CD4-positive, alpha-beta T cell (primary cell): ENCODE measurements at places on chromosomes 11 and 22. TPM values are rescaled to one million over a fixed set of nuclear protein-coding genes. Genes with fewer than 3 reads are reported as not detected.

GRCh38 chr11:81241672-81242275 lies 1491.9 kb downstream of the FAM181B start:
- DNase-seq, result no peak

DNA sequence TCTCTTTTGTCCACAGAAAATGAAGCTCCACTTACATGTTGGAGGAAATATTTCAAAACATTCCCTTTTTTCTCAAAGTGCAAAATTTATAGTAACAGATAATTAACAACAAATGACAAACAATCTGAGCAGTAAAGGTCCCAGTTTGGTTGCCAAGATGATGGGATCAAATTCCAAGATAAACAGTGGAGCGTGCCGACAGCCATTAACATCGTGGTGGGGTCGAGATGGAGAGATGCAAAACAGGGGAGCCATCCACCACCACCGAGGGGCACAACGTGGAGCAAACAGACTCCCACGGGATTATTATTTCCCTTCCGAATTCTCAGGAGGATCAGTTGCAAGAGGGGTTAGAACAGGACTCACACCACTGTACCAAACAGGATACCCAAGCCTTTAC lies 17.2 kb downstream of the MPPED2 start:
- no peak for DNase-seq

DNA sequence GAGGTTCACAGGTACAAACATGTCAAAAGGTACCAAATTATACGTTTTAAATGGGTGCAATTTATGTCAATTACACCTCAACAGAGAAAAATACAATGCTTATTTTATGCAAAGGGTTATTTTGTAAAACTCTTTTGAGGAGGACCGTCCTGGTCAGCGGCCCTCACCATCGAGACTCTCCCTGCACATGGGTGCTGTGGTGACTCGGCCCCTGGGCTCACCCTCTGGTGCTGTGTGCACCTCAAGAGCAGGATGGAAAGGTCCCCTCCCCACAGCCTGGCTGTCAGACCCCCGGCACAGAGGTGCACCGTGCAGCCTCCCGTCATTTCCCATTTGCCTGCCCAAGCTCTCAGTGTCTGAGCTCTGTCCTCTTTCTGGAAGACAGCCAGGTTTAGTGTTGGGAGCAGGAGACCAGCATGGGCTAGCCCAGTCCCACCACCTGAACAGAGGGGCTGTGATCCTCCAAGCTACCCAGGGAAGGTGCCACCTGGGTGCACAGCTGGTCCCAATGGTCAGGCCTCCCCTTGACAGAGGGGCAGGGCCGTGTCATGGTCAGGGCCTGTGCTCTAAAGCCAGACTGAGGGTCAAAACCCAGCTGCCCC lies 41.8 kb upstream of the PRODH start:
- DNase-seq, result no peak

DNA sequence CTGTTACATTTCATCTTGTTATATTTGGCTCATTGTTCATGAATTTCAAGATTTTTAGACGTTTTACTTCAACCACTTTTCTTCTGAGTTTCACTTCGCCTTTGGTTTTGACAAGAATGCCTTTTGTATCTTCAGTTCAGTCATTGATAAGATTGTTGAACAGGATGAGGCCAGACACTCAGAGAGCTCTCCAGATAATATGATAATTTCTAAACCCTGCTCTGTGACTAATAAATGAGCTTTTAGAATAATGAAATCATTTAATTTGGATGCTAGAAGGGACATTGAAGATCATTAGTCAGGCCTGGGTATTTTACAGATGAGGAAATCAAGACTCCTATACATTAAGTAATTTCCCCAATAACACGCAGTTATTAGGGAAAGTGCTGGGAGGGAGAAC lies 37.2 kb upstream of the GRAMD1B start:
- no peak for DNase-seq

DNA sequence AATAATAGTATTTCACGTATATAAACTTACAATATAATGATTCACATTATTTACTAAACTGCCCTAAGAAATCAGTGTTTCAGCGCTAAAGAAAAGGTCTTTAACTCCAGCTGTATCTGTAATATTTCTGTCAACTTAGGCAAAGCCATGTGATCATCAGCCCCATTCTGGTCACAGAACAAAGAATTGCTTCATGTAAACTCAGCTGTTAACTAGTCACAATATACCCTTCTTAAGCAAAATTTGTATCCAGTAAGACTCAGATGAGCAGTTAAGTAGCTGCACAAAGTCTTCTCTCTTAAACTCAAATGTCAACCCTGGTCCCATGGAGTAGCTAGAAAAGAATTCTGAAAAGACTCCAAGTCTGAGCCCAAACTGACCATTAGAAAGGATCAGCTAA lies 26.6 kb downstream of the HPS5 start:
- no peak for DNase-seq

GRCh38 chr11:17939542-17939941 lies 73.3 kb downstream of the SERGEF start:
- DNase-seq, result no peak

- no peak for DNase-seq
Measured at GRCh38 chr11:19328586-19329311, 88.0 kb upstream of the E2F8 start.

DNA sequence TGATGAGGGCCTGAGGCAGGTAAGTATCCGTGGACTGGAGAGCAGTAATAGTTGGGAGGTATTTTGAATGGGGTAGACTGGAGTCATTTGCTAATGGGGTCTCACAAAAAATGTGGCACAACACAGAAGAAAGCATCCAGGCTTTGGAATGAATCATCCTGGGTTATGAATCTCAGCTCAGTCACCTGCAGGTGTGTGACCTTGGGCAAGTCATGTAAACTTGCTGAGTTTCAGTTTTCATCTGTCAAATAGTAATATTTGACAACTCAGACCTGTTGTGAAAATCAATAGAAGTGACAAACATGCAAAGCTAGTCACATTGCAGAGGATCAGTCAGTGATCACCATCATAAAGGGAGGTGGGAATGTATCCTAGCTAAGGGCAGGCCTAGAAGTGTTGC lies 232.0 kb upstream of the TENM4 start:
- no peak for DNase-seq

- no peak for DNase-seq
Measured at GRCh38 chr22:48734961-48735360, 1092.7 kb downstream of the BRD1 start.

The GAL gene
- not detected for total RNA-seq

The IL18 gene
- total RNA-seq, result 0.27 TPM

The TNNI2 gene
- 0.50 TPM for total RNA-seq

The RFPL2 gene
- 0.47 TPM for total RNA-seq

The PATE2 gene
- total RNA-seq, result not detected

The FOLH1 gene
- not detected for total RNA-seq

The MYBPC3 gene
- not detected for total RNA-seq

The LARGE2 gene
- total RNA-seq, result 3.5 TPM

The CNIH2 gene
- total RNA-seq, result 4.1 TPM
